ENCODE measurements at places on chromosomes 12 and 14. TPM values are rescaled to one million over a fixed set of nuclear protein-coding genes. Genes with fewer than 3 reads are reported as not detected.

Gene MIP
- total RNA-seq, result not detected

DNA sequence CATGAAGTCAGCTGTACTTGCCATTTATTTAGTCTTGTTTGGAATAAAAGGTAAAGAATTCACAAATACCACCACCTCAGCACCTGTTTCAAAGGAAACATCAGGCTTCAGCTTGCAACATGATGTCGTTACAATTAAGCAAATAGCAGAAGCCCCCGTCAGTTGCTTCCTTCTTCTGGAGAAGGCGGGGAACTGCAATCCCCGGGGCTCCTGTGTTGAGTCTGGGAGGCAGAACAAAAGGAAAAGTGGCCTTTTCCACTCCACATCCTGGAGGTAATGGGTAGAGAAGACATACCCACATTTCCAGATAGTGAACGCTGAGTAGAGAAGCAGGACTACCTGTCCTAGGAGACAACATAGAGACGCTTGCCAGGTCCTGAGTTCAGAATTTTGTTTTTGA is 92.8 kb downstream of the DNAH10 start:
- DNase-seq, result no peak

DNA sequence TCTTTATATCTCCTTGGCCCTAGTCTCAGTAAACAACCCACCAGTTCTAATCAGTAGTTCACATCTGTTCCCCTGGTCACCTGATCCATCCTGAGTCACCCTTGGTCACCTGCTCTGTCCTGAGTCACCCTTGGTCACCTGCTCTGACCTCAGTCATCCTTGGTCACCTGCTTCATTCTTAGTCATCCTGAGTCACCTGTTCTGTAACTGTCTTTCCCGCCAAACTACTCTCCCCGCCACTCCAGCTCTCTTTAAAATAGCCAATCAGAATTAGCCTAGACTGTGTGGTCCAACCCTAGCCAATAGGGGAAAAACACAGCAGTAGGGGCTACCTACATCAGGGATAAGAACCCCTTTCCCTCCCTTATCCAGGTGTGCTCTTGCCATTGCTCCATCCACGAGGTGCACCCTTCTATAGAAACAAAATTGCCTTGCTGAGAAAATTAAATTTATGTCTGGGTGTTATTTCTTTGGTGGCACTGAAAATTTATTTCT is 245.4 kb upstream of the DIO3 start:
- no peak for DNase-seq

DNA sequence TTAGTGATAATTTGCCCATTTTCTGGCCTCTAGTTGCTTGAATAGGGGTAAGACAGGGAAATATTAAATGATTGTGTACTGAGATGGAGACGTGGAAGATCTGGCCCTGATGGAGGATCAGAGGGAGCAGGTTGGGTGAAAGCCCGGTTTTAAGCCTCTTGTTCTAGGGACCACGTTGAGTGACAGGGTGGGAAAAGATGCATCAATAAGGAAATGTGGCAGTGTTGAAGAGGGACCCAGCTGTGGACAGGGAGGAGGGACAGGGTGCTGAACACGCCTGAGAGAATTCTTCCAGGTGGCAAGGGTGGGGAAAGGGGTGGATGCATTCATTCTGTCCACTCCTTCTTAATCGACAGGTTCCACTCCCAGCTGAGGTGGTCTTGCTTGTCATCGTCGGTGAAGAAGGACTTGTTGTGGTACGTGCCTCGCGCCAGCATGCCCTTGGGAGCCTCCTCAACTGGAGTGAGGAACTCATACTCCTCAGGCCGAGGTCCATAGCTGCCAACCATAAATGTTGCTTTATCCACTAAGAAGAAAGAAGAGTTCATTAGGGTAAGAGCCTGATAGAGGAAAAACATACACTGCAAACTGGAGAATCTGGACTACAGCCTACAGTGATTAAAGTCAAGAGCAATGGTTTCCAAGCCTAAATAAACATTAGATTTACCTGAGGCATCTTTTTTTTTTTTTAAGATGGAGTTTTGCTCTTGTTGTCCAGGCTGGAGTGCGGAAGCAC is 4.0 kb upstream of the ERP27 start:
- DNase-seq, result no peak

GRCh38 chr14:105485739-105486162 is 935 bp upstream of the CRIP1 start:
- DNase-seq, result peak; percentile 73

Gene ZNF664
- 119 TPM for total RNA-seq

DNA sequence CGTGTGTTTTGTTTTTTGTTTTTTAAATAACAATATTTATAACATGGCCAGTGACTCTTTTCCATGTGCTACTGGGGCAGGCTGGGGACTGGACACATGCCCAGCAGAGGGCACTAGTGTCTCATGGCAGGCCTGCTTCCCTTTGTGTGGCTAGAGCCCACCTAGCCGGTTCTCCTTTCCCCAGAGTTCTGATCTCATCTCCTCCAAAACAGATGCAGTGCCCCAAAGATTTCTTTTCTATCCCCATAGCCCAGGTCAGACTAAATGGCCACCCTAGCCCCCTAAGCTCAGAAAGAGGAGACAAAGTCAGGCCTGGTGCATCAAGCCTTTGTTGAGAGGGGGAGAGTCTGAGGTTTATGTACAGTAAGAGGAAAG is 21.2 kb downstream of the PRPF40B start:
- DNase-seq, result peak; percentile 86

Gene HRK
- total RNA-seq, result not detected

Gene MAP3K9
- 10.7 TPM for total RNA-seq

GRCh38 chr12:3085341-3086139 is 8.4 kb downstream of the TSPAN9 start:
- DNase-seq, result peak; percentile 51

Gene FAM186B
- total RNA-seq, result 1.0 TPM

GRCh38 chr12:68793436-68793835 is 14.5 kb upstream of the MDM2 start:
- no peak for DNase-seq

- no peak for DNase-seq
These were observed 32.4 kb downstream of the PLEKHG7 start for GRCh38 chr12:92735131-92735721.

DNA sequence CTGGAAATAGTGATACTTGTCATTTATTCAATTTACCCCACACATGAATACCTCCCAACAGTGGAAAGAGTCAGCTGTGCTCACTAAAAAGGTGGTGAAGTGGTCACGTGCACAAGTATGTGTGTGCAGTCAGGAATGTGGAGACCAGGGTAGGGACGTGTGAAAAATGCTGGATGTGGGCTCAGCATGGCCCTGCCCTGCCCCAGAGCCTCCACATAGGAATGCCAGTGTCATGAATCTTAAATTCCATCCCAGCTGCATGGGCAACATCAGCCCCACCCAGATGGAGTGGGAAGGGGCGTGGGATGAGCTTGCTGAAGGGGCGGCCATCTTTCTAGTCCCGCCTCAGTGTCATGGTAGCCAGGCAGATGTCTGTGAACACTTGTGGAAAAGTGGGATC is 87.7 kb downstream of the C12orf75 start:
- DNase-seq, result no peak

Gene SCN8A
- not detected for total RNA-seq

GRCh38 chr14:69288956-69289705 is 29.2 kb downstream of the GALNT16 start:
- no peak for DNase-seq

Gene RFLNA
- 25.7 TPM for total RNA-seq

- DNase-seq, result no peak
These were observed 1.0 kb upstream of the VRTN start for GRCh38 chr14:74347097-74347794.

Gene CHURC1
- total RNA-seq, result 51.2 TPM

Gene LRP1-AS
- total RNA-seq, result not detected

Gene KRT82
- not detected for total RNA-seq

Gene ACRBP
- total RNA-seq, result 12.1 TPM

DNA sequence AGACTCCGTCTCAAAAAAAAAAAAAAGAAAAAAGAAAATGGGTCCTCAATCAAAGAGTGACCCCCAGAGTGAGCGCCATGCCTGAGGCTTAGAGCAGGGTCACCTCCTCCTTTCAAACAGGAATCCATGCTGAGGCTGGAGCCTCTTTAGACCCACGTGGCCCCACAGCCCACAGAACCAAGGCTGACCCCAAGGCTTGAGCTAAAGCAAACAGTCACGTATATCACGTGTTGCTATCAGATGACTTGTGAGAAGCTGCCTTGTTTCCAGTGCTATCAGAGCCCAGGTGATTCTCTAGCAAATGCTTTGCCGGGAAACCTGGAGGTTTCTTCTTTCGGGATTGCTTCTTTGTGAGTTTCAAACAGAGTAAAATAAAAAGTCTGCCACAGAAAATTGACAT is 31.7 kb upstream of the DYNC1H1 start:
- DNase-seq, result no peak

DNA sequence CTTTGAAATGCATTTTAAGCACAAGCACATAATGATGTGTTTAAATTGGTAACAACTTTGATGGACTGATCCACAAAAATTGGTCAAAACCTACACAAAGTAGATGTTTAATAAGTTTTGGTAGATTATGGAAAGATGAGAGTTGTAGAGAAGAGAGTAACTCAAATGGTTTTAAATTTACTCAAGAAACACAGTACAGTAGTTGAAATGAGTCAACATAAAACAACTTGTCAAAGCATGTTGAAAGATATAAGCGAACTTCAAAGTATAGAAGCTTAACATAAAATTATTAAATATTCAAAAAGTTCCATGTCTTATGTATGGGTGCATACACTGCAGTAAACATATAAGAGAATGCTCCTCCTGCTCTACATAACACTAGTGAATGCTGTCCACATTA is 49.4 kb downstream of the KITLG start:
- DNase-seq, result no peak

DNA sequence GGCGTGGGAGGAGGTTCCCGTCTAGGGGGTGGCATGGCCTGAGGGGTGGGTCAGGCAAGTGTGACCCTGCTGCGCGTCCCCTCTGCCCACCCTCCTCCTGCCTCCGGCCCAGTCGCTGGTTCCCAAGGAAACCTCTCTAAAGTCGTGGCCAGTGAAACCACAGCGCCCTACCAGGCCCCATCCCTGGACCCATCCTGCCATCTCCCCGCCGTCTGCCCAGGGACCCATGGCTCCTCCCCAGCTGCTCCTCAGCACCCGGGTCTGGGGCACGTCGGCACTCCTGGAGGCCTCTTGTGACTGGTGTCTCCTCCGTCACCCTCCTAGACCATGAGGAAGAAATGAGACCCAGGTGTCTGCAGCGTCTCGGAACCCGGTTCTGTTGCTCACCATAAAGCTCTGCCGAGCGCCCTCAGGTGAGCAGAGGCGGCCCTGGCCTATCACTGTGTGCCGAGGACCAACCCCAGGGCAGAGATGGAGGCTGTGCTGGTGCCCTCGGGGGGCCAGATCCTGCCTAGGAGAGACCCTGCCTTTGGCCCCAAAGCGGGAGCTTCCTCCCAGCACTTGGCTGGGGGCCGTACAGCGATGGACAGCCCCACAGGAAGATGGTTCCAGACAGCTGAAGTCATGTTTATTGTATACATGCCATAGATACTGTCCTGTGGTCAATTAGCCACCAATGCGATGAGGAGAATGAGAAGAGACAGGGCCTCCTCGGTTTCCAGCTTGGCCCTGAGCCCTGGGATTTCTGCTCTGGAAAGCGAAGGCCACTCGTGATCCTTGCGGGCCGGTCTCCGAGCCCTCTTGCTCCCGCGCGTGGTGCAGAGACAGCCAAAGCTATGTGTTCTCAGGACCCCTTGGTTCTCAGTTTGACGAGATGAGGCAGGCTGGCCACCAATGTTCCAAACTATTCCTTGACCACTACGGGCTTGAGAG is 222.5 kb upstream of the RTL1 start:
- DNase-seq, result peak; percentile 48

Gene SLC6A15
- 0.80 TPM for total RNA-seq

GRCh38 chr14:99751539-99752485 is 41.4 kb upstream of the EML1 start:
- no peak for DNase-seq
